ENCODE measurements at places on chromosomes 3 and 15.

DNA sequence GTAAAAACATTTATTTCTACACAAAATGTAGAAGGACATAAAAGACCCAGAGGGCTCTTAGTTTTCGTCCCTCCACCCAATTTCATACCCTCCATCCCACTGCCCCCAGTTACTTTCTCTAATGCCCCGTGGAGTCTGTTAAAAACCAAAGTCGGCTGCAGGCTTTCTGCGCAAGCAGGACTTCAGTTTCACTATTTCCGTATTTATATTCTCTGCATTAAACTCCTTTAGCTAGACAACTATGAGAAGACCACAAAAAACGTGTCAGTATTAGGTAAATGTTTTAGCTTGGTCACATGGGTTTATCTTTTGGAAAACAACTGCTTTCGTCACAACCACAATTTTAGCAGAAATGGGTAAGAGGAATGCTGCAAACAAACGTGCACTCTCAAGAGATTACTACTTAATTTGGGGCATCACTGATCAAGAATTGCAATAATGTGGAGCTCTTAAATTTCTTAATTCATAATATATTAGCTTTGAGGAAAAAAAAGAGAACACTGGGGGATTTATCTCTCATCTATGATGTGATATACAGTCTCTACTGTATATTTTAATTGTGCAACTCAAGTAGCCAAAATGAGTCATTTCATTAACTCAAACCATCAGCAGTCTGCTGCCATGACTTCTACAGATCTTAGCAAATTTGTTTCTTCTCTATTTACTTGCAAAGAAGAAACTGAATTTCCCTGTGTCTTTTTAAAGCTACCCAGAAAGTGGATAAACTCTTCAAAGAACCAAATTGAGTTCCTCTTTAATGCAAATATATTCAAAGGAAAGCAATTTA lies 740 bp upstream of the NSMCE3 start:
- DNase-seq = no peak
- peak overlapping the region; percentile 92 for H3K27ac ChIP-seq
- no peaks in the 10 kb centered on the region for H3K27me3 ChIP-seq
- H3K4me1 ChIP-seq = peaks cover 19% of the 10 kb centered on the region

DNA sequence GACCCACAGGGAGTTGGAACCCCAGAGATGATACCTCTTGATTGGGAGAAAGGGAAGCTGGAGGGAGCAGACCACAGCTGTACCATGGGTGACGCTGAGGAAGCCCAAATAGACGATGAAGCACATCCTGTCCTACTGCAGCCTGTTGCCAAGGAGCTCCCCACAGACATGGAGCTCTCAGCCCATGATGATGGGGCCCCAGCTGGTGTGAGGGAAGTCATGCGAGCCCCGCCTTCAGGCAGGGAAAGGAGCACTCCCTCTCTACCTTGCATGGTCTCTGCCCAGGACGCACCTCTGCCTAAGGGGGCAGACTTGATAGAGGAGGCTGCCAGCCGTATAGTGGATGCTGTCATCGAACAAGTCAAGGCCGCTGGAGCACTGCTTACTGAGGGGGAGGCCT lies 201.1 kb downstream of the AKAP13 start:
- no peaks in the 10 kb centered on the region for H3K36me3 ChIP-seq
- peak overlapping the region; percentile 5 for H3K4me3 ChIP-seq
- H3K27ac ChIP-seq = peak overlapping the region; percentile 87
- peaks cover 67% of the 10 kb centered on the region for H3K4me1 ChIP-seq
- H3K27me3 ChIP-seq = no peaks in the 10 kb centered on the region
- DNase-seq = no peak

DNA sequence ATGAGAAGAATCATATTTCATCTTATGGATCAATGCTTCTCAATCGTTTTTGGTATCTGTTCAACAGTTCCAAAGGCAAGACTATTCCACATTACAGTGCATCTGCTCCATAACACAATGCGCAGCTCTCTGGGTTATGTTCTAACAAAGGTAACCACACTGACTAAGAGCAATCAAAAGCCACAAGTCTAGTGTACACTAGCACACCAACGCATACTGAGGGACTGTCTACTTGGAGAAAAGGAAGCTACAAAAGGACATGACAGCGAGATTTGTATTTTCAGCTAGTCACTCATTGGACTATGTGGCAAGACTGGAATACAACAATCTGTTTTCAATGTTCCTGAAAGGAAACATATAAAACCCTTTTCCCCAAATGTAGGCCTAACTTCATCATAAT lies 35.8 kb downstream of the SETD2 start:
- peaks cover 13% of the 10 kb centered on the region for H3K36me3 ChIP-seq
- no peak for DNase-seq
- H3K4me3 ChIP-seq = no peak overlapping the region
- H3K4me1 ChIP-seq = peaks cover 33% of the 10 kb centered on the region

- H3K4me3 ChIP-seq = no peak overlapping the region
- DNase-seq = no peak
- no peaks in the 10 kb centered on the region for H3K27me3 ChIP-seq
- no peaks in the 10 kb centered on the region for H3K36me3 ChIP-seq
- peaks cover 6% of the 10 kb centered on the region for H3K4me1 ChIP-seq
- no peak overlapping the region for H3K27ac ChIP-seq
These were observed 3.6 kb upstream of the GLCE start for GRCh38 chr15:69156736-69157381.

DNA sequence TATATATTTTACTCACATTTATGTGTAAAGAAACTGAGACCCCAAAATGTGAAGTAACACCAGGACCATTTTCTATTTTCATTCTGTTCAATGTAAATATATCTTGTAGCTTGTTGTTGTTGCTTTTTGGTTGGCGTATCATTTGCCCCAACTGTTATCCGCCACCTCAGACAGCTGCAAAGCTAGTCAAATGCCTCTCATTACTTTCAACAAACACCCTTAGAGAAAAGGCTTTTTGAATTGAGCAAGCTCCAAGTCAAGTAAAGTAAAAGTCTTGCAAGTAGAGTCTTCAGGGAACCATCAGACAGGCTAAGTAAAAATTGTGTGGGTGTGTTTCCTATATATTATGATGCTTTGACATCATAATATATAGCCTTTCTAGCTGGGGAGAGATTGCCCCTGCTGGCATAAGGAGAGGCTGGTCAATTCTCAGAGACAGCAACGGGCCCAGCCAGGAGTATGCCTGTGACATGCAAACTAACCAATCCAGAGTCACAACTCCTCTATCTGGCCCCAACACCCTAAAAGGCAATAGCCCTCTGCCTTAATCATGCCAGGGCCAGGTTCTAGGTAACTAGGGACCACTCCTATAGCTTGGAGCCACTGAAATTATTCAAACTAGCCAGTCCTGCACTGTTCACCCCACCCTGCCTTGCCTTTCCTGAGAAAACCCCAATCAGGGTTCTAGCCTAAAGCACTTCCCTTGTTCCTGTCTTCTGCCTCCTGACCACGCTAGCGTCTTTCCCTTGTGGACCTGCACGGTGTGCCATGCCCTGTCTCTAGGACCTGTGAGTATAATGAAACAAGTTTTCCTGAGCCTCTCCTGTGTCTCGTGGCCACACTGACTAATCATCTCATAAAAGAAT lies 75.6 kb downstream of the RAD18 start:
- no peak for DNase-seq
- no peak overlapping the region for H3K27ac ChIP-seq
- no peak overlapping the region for H3K4me3 ChIP-seq
- no peaks in the 10 kb centered on the region for H3K36me3 ChIP-seq
- no peaks in the 10 kb centered on the region for H3K27me3 ChIP-seq

DNA sequence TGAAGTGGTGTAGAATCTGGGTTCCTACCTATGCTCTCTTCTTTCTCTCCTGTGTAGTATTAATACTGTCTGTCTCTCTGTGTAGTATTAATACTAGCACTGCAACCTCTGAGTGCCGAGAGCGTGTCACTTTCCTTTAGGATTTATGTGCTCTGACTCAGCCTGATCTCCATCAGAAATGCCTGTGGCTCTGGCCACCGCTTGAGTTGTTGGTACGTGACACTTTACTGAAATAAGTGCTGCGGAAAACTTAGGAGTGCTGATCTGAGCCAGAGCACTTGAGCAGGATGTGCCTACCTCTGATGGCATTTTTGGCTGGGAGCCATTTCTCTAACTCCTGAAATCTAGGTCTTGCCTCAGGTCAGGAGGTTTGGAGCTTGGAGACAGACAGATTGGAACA lies 807.4 kb downstream of the SQOR start:
- no peaks in the 10 kb centered on the region for H3K4me1 ChIP-seq
- no peaks in the 10 kb centered on the region for H3K36me3 ChIP-seq
- H3K27me3 ChIP-seq = no peaks in the 10 kb centered on the region
- no peak overlapping the region for H3K27ac ChIP-seq
- DNase-seq = no peak

DNA sequence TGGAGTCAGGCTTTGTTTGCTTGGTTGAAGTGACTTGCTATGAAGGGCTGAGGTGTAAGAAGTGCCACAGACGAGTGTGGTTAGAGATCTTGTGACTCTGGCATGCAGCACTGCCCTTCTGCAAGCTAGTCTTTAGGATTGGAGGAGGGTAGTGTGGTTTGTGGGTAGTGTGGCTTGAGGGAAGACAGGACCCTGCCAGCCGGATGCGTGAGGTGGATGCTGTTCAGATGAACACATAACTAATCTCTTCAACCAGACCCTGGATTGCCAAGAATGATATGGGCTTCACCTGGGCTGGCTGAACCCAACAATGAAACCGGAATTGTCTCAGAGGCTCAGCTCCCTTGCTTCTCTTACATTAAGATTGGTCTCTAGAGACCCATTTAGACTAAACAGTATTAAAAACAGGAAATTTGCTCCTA lies 32.7 kb downstream of the STARD9 start:
- no peak overlapping the region for H3K4me3 ChIP-seq
- peak overlapping the region; percentile 17 for H3K27ac ChIP-seq
- peaks cover 38% of the 10 kb centered on the region for H3K4me1 ChIP-seq
- no peaks in the 10 kb centered on the region for H3K36me3 ChIP-seq
- DNase-seq = no peak

GRCh38 chr3:152444029-152444641 lies 175.4 kb downstream of the MBNL1 start:
- peaks cover 55% of the 10 kb centered on the region for H3K4me1 ChIP-seq
- H3K36me3 ChIP-seq = no peaks in the 10 kb centered on the region
- no peaks in the 10 kb centered on the region for H3K27me3 ChIP-seq
- H3K27ac ChIP-seq = peak overlapping the region; percentile 23
- DNase-seq = no peak

- H3K27me3 ChIP-seq = no peaks in the 10 kb centered on the region
- no peak overlapping the region for H3K4me3 ChIP-seq
- no peaks in the 10 kb centered on the region for H3K36me3 ChIP-seq
- no peak for DNase-seq
These were observed 29.0 kb downstream of the LMCD1 start for GRCh38 chr3:8530581-8530980.

All from vagina (tissue), 2 donors.